ENCODE measurements at places on chromosomes 11 and 22.

DNA sequence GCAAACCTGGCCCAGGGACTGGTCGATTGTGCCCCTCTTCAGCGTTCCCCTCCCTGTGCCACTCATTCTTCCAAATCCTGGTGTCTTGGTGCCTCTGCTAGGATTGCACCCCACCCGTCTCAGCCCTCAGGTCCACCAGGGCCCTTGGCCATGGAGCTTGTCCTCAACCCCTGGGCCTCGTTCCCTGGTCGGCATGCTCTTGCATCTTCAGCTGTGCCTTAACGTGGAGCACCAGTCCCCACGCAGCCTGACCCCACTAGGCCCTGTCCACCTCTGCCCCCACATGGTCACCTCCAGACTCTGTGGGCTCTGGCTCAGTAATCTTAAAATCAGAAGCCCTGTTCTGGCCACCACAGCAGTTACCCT lies 61.1 kb downstream of the OSBP2 start:
- DNase-seq, result no peak

- no peak for DNase-seq
Measured at GRCh38 chr11:29361369-29361768, 655.5 kb downstream of the KCNA4 start.

GRCh38 chr22:47154621-47155081 lies 392.2 kb downstream of the TBC1D22A start:
- peak; percentile 65 for DNase-seq

DNA sequence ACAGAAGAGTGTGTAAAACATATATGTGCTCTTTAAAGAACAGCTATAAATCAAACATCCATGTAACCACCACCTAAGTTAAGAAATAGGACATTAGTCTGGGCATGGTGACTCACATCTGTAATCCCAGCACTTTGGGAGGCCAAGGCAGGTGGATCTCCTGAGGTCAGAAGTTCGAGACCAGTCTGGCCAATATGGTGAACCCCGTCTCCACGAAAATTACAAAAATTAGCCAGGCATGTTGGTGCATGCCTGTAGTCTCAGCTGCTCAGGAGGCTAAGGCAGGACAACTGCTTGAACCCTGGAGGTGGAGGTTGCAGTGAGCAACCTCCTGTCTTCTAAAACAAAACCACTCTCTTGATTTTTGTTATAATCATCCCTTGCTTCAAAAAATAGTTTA lies 103.3 kb downstream of the LRRC32 start:
- no peak for DNase-seq

DNA sequence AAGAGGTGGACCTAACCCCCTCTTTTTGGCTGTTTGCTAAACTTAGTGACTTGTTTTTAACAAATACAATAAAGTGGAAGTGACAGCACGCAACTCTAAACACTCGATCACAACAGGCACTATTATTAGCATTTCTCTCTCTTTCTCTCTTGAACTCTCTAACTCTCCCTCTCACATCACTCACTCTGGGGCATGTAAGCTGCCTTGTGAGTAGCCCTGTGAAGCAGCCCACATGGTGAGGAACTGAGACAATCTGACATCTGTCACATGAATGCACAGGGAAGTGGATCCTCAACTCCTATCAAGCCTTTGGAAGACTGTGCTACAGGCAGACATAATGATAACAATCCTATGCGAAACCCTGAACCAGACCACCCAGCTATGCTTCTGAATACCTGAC lies 609.0 kb upstream of the CNTN5 start:
- no peak for DNase-seq

DNA sequence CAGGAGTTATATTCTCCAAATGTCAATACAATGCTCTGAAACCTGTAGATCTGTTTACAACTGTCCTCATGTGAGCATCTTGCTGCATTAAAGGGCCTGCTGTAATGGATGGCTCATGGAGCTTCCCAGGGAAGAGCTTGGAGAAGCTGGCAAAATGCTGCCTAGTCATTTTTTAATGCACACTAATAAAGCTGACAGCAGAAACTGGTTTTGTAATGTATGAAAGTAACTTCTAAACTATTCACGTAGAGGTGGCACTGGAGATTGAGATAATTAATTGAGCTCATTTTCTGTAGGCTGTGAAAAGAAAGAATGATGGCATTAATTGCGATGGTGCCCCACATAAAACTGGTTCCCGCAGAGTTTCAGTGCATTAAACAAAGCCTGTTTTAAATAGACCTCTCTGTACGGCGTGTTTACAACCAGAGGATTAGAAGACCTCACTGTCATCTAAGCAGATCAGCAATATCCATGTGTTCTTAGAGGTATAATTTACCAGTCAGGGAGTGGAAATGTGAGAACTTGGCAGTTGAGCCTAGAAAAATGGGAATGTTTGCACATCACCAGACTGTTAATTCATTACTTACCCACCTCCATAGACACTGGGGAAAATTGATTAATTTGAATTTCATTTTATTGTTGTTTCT lies 16.0 kb downstream of the POLA2 start:
- DNase-seq, result no peak

GRCh38 chr22:30005213-30005857 lies 74.9 kb upstream of the HORMAD2 start:
- DNase-seq, result peak; percentile 66

- no peak for DNase-seq
Measured at GRCh38 chr11:134244593-134244992, 8.6 kb downstream of the THYN1 start.

GRCh38 chr11:6825231-6825744 lies 20.2 kb upstream of the OR10A5 start:
- DNase-seq, result no peak

- peak; percentile 28 for DNase-seq
Measured at GRCh38 chr11:1873048-1873812, 18.5 kb downstream of the PRR33 start.

DNA sequence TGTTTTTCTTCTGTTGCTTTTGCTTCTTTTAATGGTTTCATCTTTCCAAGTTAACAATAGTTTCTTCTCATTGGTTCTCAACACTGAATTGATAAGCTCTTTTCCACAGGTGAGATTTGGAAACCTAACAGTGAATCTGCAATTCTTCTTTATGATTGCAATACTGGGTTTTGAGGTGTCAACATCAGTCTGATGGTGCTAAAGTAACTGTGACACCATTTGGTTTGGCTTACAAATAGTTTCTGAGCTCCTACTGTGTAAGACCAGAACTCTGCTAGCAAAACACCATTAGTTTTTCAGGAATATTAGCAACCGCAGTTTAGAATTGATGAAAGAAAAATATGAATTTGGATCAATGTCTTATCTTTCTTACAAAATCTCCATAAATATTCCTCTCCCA lies 58.6 kb downstream of the MAML2 start:
- no peak for DNase-seq

GRCh38 chr11:132126973-132127899 lies 756.8 kb downstream of the NTM start:
- DNase-seq, result peak; percentile 28

DNA sequence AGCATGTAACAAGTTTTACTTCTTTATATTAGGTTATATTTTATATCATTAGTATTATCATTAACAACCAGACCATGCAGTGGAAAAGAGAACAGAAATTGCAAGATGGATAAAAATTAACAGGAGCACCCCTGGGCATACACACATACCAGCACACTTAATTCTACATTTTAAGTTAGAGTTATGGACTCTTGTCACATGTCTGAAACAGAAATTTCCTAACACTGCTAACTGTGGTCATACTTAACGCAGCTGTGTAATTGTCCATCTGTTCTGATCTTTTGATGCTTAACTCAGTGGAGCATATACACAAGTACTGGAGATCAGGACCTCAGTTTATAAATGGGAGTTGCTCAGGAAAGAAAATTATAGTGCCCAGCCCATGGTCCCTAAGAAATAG lies 358 bp downstream of the OR52H1 start:
- DNase-seq, result no peak

- no peak for DNase-seq
Measured at GRCh38 chr22:47192651-47193437, 430.4 kb downstream of the TBC1D22A start.

DNA sequence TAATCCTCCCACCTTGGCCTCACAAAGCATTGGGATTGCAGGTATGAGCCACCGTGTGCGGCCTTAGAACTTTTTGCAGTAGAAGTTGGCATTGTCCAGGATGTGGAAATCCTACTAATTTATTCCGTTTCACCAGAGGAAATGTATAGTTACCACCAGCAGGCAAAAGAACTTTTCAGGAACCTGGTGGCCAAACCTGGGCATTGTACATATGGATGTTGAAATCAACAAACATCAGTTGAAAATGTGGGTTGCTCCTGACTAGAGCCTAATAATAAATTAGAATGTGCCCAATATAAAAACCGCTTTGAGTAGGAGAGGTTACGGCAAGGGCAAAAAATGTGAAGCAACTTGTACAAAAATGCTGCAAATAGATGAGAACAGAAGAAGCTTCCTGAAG lies 40.7 kb upstream of the XBP1 start:
- no peak for DNase-seq

DNA sequence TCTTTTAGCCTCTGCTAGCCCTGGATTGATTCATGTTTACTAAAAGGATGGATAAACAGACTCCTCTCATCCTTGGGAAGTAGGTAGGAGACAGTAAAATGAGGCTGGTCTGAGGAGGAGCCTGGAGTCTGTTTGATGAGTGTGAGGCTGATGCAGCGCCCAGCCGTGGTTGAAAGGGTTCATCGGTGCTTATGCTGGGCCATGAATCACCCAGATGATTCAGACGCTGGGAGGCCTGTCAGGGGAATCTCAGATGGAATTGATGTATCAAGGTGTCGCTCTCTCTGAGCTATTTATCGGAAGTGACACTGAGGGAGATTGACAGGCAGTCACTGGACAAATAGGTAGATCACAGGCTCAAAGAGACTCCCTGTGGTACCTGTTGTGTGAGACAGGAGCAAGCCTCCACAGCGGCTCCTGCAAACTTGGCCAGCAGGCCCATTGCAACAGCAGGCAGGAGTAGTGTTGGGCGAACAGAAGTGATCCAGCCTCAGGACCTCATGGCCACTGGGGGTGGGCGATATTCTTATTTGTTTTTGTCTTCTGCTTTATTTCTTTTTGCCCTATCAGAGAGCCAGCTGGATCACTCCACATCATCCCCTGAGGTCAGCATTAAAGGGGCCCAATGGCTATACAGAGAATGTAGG lies 109.9 kb upstream of the CADM1 start:
- no peak for DNase-seq

DNA sequence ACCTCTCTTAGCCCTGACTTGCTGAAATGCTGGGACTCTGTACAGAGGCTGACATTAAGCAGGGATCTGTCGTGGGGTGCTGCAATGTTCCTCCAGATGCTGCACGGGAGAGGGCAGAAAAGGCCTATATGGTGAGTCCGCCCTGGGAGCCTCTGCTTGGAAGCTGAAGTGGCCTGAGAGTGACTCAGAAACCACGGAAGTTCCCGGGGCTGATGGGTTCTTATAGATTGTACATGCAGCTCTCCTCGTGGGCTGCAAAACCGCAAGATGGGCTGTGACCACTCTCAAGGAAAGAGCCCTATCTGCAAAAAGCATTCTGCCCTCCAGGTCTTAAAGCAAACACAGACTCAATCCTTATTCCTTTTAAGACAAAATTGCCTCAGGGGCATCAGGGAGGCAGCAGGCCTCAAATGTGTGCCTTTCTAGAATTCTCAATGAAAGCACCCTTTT lies 5.8 kb upstream of the SLC43A3 start:
- no peak for DNase-seq
